ENCODE measurements at places on chromosomes 11 and 22.

GRCh38 chr11:17693531-17693930 is 25.8 kb upstream of the MYOD1 start:
- DNase-seq = no peak

DNA sequence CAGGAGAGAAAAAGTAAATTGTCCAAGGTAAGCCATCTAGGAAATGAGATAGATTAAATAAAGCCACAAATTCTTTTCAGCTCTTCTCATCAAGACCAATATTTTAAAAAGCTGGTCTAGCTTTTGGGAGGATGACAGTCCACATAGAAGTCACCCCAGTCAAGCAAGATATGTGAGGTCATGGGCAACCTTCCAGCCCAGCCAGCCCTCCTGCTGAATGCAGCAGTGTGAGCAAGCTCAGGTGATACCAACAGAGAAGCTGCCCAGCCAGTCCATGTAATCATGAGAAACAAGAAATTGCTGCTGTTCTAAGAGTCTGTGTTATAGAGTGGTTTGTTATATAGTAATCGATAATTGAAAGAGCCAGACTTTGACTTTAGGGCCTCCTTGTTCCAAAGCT is 28.7 kb downstream of the KCNE3 start:
- DNase-seq = no peak

DNA sequence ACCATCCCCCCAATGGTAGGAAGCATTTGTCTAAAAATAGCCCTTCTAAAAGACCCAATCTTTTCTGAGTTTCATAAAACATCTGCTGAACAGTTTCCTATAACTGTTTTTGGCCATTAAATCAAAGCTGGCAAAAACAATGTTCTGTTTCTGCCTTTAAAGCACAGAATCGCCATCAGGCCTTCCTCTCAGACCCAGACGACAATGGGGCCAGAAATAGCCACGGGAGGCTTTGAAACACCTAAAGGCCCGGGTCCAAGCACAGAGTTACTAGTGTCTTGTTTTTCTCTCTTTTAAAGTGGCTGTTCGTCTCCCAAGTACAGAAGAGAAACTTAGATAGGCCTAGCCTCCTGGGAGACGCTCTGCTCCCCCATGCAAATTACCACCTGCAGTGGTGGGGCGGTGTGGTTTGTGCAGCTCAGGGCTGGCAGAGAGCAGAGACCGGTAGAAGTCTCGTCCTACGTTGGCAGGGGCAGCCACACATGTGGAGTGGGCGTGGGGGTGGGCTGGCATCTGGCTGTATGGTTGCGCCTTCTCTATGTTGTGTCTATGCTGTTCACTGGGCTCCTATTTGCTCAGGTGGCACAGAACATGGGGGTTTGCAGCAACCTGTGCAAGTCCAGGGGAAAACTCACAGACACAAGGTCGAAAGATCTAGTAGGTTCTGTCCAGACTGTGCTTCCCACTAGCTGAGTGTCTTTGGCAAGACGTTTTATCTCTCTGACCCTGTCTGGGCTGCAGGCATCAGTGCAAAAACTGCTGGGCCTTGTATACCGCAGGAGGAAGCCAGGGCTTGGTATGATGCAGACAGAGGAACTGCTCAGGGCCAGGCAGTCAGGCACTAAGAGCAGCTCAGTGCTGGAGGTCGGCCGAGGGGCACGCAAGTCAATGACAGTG is 23.6 kb upstream of the ETS1 start:
- no peak for DNase-seq

- DNase-seq = no peak
These were observed 48.5 kb upstream of the PRODH start for GRCh38 chr22:18984564-18984963.

GRCh38 chr11:4704054-4704789 is at the start of gene MMP26:
Gene MMP26 (plus strand): TSS chr11:4704784.
- DNase-seq = no peak

DNA sequence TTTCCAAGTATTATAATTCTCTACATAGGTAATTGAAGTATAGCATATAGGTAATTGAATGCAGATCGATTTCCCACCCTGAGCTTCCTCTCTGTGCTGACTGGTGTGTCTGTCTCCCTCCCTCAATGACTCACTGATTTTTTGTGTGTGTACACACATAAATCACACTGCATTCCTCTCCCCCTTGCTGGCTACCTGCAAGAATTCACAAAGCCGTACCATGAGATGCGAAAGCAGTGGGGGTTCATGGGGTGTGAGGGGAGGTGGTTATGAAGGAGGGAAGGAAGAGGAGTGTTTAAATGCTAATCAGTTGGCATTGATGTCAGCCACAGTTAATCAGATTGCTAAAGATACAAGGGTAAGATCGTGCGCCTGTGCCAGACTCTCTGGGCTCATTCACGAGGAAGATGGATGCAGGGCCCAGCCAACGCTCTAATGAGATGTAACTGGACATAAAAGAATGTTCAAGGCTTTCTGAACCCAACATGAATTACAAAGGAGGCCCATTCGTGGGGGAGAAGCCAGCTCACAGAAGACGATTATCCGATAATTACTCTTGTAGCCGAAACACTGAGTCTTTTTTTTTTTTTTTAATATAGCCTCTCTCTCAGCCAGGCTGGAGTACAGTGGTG is 107.4 kb downstream of the SEZ6L start:
- DNase-seq = peak; percentile 16

DNA sequence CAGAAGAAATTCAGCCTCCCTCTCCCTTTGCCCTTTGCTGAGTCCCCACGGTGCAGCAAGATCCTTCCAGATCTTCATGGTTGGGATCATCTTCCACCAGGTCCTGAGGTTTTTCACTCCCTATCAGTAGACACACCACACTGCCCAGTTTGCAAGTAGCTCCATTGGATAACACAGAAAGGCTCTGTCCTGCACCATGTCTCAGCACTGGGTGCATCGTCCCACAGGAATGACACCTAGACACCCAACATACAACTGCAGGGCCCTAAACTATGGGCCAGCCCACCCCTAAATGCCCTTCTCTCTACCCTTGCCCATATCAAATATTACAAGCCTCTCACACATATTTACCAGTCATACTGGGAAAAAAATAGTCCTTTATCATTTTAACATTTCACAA is 9.4 kb downstream of the KLHL22 start:
- no peak for DNase-seq

GRCh38 chr22:31139866-31140716 is at the start of gene PLA2G3:
Gene PLA2G3 (minus strand): TSS chr22:31140508. CDS start chr22:31140354, 154 bp downstream.
- no peak for DNase-seq

- DNase-seq = no peak
These were observed 550.7 kb downstream of the INSC start for GRCh38 chr11:15665368-15665871.
